ENCODE measurements at places on chromosomes 6 and 20.

GRCh38 chr6:42315991-42316970 lies 98.6 kb upstream of the MRPS10 start:
- no peak for DNase-seq

DNA sequence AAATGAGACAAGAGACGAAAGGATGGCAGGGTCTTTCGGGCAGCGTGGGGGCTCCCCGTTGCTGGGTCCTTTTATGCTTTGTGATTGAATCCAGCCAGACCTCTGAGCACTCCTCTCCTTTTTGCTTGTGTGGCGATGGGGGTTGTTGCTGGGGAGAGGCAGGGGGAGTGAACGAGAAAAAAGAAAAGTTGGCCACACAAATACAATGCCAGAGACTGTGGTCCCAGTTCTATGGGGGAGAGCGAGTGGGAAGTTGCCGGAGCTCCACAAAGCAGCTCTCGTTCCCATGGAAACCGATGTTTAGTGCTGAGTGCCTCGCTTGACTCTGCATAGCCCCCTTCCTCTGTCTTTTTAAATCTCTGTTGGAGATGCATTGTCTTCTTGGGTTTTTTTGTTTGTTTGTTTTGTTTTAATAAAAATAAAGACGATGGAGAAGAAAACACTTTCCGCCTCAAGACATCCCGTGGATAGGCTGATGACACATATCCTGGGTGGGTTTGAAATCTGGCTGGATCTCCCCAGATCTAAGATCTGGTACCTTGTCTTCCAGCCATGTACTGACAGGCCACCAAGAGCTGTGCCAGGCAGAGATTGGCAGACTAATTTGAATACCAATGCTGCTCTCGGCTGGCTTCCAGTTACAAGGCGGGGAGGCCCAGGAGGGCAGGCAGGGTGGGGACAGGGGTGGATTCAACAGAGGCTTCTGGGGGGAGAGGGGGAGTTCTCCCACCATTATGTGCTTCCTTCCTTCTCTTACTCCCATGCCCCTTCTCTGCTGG lies 529.3 kb downstream of the QKI start:
- DNase-seq = no peak

DNA sequence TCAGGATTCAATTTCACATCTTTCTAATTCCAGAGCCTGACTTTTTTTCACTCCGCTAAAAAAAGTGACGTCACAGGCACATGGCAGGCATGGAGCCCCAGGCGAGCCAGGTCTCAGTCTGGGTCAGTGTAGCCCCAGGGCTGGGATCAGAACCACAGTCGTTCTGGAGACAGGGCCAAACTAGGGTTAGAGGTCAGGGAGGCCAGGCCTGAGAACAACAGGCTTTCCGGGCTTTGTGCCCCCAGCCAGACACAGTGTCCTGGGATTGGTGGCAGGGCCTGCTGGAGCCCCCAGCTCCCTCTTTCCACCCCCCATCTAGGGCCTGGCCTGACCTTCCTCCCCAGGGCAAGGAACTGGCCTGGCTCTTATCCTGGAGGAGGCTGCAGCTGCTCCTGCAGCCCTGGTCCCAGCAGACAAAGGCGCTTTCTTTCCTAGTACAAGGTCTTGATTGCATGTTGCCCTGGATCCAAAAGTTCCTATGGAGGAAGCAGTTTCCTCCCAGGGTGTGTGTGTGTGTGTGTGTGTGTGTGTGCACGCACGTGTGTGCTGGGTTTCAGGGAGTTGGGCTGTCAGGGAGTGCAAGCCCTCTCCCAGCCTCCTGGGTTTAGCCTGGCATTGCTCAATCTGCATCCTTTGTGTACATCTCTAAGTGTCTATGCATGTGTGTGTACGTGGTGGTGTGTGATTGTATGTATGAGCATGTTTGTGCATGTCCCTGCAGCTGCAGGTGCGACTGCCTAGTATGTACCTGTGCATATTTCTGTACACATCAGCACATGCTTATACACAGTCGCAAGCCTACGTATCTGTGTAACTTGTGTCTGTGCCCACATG lies 26.5 kb upstream of the EMILIN3 start:
- DNase-seq = no peak

GRCh38 chr6:108707328-108707976 lies 140.8 kb upstream of the ARMC2 start:
- DNase-seq = no peak

DNA sequence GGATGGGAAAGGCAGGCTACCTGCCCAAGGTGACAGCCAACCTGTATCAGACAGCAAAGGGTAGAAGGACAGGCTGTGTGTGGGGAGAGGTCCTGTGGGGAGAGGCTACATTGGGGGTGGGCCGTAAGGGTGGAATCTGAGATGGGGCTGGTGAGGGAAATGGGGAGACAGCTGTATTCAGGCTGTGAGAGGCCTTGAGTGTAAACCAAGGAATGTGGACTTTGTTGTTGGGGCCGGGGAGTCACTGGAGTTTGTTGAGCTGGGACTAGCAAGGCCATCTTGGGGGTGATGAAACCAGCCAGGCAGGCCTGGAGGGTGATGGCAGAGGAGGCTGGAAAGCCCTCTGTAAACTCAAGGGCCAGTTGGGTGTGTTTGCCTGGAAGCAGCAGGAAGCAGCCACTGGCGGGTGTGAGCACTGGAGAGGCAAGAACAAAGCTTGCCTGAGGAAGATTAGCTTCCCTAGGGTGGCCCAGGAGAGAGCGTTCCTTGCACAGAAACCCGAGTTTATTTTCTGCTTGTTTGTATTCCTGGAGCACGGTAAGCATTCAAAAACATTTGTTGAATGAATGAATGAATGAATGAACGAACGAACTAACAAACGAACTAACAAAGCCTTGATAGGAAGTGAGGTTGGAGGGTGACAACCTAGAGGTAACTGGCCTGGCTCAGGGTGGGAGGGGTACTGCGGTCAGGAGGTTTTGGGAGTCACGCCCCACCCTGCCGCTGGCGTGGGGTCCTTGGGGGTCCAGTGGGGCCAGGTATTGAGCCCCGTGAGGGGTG lies 18.9 kb downstream of the TTBK1 start:
- no peak for DNase-seq

- DNase-seq = no peak
Observed at GRCh38 chr6:18277237-18278006, 13.1 kb upstream of the DEK start.

DNA sequence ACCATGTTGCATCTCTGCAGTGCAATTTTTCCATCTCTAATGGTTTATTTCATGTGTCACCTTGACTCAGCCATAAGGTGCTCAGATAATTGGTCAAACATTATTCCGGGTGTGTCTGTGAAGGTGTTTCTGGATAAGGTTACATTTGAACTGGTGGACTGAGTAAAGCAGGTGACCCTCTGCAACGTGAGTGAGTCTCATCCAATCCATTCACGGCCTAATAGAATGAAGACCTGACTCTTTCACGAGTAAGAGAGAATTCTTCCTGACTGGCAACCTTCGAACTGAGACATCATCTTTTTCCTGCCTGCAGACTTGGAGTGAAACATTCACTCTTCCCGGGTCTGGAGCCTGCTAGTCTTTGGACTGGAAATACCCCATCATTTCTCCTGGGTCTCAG lies 77.1 kb upstream of the SLC22A23 start:
- no peak for DNase-seq

GRCh38 chr6:159099276-159099675 lies 54.5 kb upstream of the TAGAP start:
- no peak for DNase-seq

GRCh38 chr6:110173506-110174132 lies 5.9 kb downstream of the WASF1 start:
- no peak for DNase-seq

DNA sequence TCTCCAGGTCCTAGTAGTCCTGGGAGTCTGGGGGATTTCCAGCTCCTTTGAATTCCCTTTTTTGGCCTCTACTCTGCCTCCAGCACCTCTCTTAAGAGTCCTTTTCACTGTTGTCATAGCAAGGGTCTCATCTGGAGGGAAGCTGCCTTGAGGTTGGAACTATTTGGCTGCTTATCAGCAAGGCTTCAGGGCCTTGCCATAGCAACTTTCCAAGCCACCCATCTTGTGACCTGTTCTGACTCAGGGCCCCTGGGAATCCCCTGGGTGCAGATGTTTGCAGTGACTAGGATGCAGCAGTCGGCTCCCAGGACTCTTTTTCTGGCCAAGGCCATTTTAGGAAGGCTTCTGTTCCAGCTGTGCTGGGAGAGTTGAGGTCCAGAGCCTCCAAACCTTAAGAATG lies 12.4 kb downstream of the PKIG start:
- DNase-seq = no peak

- peak; percentile 8 for DNase-seq
Observed at GRCh38 chr6:44593539-44593944, 206.0 kb downstream of the CDC5L start.

- DNase-seq = no peak
Observed at GRCh38 chr6:5997420-5997987, 9.2 kb downstream of the NRN1 start.

DNA sequence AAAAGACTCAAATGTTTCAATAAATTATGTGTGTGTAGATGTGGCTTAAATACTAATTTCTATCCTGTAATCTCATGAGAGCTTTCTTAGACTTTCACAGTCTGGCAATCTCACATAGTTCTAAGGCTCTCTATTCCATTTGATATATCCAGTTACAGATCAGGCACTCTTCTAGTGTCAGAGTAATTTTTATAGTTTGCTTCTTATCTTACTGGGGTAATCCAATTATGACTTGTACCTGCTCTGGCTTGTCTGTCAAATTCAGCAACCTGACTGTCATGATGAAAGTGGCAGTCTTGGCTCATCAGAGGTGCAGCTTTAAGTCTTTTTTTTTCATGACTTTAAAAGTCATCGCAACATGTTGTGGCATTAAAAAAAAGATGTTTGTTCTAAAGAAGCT lies 513.2 kb upstream of the MAN1A1 start:
- no peak for DNase-seq

GRCh38 chr20:48818481-48818987 lies 9.3 kb downstream of the PREX1 start:
- no peak for DNase-seq

DNA sequence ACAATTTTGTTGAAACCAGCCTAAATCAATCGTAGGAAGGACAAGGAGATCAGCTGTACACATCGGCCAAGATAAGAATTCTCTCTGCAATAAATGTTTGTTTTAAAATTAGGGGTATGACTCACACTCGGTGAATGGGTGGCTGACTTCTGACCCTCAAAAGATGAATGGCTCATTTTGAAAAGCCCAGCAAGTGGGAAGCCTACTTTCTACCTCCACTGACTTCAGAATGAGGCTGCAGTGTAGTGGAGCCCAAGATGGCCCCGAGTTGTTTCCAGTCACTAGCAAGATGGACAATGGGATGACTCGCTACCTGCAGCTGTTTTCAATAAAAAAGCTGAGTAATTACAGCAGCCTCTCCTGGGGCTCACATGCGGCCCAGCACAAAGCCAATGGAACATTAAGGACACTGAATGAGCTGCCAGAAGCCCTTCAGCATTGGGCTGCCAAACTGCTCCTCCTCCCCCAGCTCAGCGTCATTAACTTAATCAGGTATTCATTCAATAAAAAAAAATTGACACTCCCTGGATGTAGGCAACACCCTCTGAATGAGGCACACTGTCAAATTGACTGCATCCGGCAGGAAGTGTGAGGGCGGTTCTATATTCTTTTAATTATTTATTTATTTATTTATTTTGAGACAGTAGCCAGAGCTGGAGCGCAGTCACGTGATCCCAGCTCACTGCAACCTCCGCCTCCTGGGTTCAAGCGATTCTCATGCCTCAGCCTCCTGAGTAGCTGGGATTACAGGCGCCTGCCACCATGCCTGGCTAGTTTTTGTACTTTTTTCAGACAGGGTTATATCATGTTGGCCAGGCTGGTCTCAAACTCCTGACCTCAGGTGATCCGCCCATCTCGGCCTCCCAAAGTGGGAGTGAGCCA lies 107.3 kb downstream of the GMPR start:
- no peak for DNase-seq

GRCh38 chr6:90368001-90368400 lies 71.4 kb upstream of the BACH2 start:
- DNase-seq = no peak

GRCh38 chr6:26536571-26537159 lies 1.5 kb upstream of the HMGN4 start:
- no peak for DNase-seq

Measured in activated naive CD4-positive, alpha-beta T cell (primary cell).